Activated naive CD8-positive, alpha-beta T cell treated with anti-CD3 and anti-CD28 coated beads for 36 hours (primary cell): ENCODE measurements at places on chromosomes 2 and 18. TPM values are rescaled to one million over a fixed set of nuclear protein-coding genes. Genes with fewer than 3 reads are reported as not detected.

GRCh38 chr2:124649001-124649400 lies 623.9 kb downstream of the CNTNAP5 start:
- DNase-seq, result no peak

DNA sequence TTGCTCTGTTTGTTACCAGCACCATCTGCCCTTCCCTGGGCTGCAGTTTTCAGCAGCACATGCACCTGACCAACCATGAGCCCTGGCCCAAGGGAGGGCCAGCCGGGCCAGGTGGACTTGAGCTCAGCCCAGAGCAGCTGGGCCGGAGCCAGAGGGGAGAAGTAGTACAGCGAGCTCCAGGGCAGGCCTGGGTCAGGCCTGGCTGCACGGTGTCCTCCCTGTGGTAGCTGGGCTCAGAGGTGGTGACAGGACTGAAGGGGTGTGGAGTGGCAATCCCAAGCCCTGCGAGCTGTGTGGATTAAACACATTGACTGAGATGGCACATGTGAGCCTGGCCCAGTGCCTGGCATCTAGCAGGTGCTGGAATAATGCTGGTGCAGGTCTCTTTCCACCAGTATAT lies 222.2 kb downstream of the GLI2 start:
- no peak for DNase-seq

The SLC5A7 gene
- not detected for total RNA-seq

DNA sequence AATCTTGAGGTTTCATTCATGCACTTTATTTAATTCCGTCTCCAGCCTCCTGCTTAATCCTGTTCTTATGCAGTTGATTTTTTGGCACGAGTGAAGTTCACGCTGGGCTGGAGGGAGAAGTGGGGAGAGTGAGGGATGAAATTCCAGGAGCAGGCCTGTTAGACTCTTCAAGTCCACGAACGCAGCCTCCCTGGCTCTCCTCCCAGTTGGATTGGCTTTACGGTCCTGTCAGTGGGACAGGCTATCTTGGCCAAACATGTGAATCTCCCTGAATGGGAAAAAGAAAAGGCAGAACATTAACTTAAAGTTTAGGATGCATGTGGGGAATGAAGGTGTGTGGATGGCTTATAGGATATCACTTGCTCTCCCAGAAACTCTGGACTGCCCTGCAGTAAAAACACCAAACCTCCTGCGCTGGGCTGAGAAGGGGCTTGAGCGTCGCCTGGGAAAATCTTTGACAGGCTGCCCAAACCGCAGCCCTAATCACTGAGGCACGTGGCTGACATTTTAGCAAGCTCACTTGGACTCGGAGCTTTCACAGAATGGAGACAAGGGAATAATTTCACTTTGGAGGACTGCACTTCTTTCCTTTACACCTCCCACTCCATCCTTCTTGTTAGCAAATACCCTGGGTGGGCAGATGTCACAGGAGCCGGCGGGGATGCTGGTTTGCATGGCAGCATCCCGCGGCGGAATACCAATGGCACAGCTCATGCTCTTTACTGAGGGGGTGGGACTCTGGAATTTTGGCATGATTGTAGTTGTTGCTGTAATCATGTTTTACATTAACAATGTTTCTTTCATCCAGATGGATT lies 93.9 kb downstream of the ACKR3 start:
- DNase-seq, result no peak

GRCh38 chr2:133773854-133774653 lies 205.8 kb upstream of the NCKAP5 start:
- DNase-seq, result no peak

DNA sequence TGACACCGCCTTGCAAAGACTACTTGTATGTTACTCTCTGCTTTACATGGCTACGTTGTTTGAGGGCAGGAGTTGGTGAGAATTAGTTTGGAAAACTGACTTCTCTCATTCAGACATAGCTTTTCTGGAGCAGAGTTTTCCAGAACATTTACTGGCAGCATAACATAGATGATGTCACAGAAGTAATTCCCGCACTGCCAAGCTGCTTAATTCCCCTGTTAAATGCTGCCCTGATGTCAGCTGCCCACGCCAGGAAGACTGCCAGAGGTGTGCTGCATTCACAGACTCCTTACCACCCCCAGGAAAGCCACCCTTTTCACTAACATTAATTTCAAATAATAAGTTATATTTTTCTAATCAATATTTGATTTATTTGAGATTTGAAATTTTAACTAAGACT lies 24.7 kb upstream of the PTPN2 start:
- DNase-seq, result no peak

The SAG gene
- not detected for total RNA-seq
